ENCODE measurements at places on chromosomes 16 and 17.

DNA sequence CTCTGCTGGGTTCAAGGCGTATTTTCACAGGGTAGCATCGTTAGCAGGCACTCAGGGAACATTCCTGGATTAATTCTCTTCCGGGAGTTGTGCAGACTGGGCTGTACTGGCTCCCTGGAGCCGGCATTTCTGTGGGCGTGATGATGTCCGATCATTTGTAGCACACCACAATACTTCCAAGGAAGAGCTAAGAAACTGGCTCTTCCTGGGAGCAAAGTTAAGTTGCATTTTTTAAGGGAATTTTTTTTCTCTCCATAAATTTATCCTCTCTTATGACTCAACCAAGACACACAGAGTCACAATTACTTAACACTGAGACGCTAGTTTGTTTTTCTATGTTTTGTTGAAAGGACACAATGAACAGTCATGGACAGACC is 211.6 kb upstream of the FOXF1 start:
- no peak for DNase-seq

DNA sequence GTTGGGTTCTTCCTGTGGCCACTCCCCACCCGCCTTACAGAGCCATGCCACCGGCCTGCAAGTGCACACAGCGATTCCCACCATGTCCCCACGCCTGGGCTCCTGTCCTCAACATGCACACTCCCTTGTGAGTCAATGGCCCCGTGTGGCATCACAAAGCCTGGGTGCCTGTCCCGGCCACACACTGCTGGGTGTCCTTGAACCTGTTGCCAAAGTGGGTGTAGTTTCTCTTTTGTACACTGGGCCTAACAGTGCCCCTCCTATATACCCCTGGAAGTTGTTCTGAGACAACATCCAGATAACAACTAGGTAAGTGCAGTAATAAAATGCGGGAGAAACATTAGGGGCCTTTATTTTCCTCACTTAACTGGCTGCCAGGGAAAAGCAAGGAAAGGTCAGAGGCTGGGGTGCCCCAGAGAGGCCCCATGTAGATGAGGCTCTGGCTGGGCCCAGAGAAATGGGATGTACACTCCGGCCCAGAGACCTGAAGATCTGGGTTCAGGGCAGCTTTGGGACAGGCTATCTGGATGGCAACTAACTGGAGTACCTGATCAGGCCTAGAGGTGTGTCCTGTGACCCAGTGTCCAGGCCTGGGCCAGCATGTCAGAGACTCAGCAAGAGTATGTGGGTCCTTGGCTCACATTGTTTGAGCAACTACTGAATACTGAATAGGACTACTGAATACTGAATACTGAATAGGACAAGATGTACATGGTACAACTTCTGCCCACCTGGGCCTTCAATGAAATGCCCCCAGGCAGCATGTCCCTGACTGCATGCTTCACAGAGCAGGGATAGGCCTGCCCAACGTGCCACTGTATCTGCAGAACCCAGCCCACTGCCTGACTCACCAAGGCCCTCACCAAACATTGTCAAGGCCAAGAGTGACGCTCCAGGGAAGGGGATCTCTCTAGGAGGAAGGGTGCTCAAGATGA is 8.3 kb downstream of the ABCC3 start:
- DNase-seq = no peak

DNA sequence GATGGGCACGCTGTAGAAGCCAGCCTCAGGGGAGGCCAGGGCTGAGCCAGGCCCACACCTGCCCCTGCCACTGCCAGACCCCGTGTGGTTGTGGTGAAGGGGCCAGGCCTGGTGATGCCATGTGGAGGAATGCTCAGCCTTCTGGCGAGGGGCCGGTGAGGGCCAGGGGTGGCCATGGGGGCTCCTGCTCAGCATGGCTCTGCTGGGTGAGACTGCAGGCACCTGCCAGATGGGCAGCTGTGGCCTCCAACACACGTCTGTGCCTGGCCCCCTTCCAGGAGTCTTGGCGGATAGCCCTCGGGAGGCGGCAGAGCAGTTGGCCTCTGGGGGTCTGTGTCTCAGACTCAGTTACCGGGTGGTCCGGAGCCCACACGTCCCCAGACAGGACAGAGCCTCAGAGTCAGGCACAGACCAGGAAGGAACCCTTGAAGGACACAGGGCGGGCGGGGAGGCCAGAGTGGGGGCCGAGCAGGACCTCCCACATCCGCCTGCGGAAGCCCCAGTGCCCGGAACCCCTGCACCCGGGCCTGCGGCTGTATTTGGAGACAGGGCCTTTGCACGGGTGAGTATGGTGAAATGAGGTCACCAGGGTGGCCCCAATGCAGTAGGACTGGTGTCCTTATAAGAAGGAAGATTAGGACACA is 22.5 kb upstream of the CHMP6 start:
- DNase-seq = no peak

GRCh38 chr17:1452836-1453235 is 3.2 kb downstream of the CRK start:
- DNase-seq = no peak

GRCh38 chr16:84648595-84649510 is 542 bp downstream of the KLHL36 start:
- peak; percentile 53 for DNase-seq

GRCh38 chr16:87212026-87212425 is 105.2 kb downstream of the C16orf95 start:
- no peak for DNase-seq

- no peak for DNase-seq
Observed at GRCh38 chr17:78689029-78689428, 93.0 kb downstream of the CYTH1 start.

- DNase-seq = no peak
Observed at GRCh38 chr16:23069844-23070243, 79.4 kb downstream of the USP31 start.

- no peak for DNase-seq
Observed at GRCh38 chr16:19014461-19014860, 30.7 kb downstream of the TMC7 start.

GRCh38 chr16:22008215-22009059 is 526 bp downstream of the MOSMO start:
- DNase-seq = peak; percentile 39

DNA sequence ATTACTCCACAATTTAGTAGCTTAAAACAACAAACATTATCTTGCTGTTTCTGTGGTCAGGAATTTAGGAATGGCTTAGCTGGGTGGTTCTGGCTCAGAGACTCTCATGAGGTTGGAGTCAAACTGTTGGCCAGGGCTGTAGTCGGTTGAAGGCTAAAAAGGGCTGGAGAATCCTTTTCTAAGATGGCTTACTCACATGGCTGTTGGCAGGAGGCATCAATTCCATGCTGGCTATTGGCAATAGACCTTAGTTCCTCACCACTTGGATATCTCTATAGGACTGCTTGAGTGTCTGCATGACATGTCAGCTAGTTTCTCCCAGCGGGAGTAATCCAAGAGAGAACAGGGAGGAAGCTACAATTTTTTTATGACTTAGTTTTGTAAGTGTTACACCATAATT is 6.6 kb upstream of the EFCAB13 start:
- DNase-seq = no peak

DNA sequence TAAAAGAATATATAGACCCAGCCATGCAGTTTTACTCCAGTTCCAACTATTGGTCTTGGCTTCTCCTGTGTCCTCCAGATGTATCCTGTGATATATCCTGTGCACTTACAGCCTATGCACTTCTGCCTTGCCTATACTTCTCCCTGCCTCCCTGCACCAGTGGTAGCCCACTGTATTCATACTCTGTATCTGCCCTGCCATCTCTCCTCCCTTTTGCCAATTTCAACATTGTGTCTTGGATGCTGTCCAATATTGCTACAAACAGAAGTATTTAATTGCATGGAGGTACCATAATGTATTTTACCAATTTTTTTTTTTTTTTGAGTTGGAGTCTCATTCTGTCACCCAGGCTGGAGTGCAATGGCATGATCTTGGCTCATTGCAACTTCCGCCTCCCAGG is 242.7 kb downstream of the HAPSTR1 start:
- no peak for DNase-seq

DNA sequence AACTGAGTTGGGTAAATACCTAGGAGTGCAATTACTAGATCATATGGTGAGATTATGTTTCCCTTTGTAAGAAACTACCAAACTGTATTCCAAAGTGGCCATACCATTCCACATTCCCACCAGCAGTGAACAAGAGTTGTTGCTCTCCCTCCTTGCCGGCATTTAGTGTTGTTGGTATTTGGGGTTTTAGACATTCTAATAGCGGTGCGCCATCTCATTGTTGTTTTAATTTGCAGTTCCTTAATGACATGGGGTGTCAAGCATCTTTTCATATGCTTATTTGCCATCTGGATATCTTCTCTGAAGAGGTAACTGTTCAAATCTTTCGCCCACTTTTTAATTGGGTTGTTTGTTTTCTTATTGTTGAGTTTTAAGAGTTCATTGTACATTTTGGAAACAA is 164.2 kb upstream of the LHX1 start:
- no peak for DNase-seq

- no peak for DNase-seq
Observed at GRCh38 chr17:80749611-80750010, 205.0 kb downstream of the RPTOR start.

DNA sequence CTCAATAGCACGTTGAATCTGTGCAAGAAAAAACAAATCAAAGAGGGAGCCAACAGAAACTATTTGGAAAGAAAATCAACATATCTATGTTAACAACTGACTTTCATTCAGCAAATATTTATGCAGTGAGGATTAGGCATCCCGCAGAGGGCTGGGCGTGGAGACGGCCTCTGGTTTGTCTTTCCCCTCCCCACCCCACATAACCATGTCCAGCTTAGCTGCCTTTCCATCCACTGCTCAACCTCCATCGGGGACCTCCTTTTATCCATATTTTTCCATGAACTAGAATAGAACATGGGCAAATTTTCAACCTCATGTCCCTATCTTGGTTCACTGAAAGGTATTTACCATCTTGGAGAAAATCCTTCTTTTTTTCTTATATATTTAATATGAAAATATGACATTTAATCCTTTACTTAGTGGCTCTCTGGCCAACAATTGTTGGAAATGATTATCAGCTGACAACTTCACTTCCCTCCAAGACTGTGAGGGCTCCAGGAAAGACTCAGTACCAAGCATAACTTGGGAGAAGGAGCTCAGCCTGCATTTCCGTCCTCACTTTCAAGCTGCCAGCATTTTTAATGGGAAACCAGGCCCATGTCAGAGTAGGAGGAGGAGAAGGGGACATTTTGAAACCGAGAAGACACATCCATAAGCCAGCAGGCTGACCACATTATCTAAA is 462.6 kb upstream of the MAF start:
- no peak for DNase-seq

- no peak for DNase-seq
Observed at GRCh38 chr17:34370997-34371395, 8.0 kb upstream of the CCL1 start.

DNA sequence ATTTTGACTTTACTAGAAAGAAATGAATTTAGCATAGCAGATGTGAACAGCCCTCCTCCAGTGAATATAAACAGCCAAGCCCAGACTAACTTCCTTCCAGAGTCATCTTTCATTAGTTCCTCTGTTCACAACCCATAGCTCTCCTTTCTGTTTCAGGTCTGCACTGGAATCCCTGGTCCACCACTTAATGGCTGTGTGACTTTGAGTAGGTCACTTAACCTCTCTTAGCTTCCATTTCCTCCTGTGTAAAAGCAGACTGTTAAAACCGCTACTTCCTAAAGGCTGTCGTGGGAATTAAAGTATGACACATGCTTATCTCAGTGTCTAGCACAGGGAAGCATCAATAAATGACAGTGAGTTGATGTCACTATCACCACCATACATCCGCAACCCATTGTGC is 7.5 kb downstream of the SLC6A4 start:
- no peak for DNase-seq

DNA sequence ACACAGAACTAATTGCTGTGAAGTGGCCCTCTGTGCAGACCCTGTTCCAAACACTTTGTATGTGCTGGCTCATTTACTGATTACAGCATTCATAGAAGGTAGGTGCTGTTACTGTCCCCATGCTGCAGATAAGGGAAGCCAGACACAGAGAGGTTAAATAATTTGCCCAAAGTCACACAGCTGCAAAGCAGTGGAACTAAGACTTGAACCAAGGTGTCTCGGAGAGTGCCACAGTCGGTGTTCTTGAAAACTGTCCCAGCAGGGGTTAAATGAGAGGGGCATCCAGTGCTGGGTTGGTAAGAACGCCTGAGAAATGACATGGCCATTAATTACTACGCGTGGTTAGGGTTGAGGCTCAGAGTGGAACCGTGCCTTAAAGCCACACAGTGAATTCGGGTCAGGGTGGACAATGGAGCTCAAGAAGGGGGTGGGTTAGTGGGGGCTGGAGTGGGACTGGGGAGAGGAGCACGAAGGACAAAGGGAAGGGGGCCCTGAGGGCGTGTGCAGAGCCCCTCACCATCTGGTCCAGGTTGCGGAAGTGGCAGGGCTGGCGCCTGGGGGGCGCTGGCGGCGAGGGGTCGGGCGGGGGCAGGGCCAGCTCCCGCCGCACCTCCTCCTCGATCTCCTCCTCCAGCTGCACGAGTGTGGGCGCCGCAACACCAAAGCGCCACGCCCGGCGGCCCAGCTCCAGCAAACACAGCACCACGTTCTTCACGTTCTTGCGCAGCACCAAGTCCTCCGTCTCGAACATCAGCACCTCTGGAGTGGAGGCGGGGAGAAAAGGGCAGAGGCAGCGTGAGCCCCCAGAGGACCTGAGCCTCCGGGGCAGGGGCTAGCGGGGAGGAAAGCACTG is 3.3 kb downstream of the GAS2L2 start:
- no peak for DNase-seq

GRCh38 chr16:2077696-2078095 is 29.9 kb downstream of the TSC2 start:
- no peak for DNase-seq

DNA sequence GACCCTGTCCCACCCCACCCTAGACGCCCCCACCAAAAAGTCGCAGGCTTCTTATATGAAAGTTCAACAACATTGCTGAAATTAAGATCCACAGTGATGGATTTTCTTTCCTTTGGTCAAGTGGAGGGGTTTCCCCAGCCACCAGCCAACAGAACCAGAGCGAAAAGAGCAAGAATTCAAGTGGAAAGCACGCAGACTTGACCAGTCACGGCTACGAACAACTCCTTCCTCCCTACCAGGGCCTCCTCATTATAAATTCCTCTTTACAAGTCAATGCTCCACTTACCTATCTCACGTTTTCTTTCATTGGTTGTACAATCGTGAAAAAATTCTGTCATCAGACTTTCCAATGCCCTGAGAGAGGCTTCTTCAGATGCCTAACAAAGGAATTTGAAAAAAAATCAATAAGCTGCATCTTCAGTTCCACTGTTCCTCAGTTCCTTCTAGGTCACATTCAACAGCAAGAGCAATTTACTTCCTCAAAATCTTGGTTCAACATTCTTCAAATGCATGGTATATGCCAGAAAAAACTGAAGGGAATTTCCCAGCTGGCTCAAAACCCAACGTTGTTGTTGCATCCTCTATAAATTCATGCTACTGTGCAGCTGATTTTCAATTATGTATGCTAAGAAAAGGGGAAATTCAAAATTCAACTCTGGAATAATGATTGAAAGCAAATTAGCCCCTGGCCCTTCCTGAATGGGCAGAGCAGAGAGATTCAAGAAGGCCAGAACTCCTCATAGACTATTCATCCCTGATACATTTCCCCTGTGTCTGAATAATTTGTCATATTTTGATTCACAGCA is 30.9 kb downstream of the XPO6 start:
- no peak for DNase-seq

- no peak for DNase-seq
Observed at GRCh38 chr16:58236831-58237230, 38.9 kb upstream of the CSNK2A2 start.

- no peak for DNase-seq
Observed at GRCh38 chr16:30600215-30600614, 10.0 kb downstream of the ZNF689 start.

GRCh38 chr17:7216242-7217112 is 3.2 kb downstream of the DLG4 start:
- no peak for DNase-seq
